GM06990 (cell line): ENCODE measurements at places on chromosomes 7 and 10.
A peak's percentile ranks its signal among the peaks of the same experiment; 100 is the strongest.

DNA sequence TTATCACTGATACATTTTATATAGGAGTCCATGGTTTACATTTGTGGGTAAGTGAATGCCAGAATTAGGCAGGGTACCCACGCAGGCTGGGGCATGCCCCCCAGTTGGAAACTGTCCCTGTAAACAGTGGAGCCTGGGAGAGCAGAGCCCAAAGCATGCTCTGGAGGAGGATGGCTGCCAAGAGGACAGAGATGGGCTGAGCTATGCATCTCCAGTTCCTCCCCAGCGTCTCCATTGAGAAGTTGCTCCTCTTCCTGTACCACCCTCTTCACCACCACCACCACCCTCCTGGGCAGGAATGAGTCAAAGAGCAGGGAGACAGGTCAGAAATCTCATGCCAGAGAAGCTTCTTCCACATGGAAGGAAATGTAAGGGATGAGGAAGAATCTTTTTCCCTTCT is 67.7 kb upstream of the KMT2E start:
- no peak for DNase-seq

GRCh38 chr7:72493850-72494661 is 81.9 kb upstream of the CALN1 start:
- peak; percentile 48 for DNase-seq

- DNase-seq = no peak
These were observed 615.0 kb downstream of the PHTF2 start for GRCh38 chr7:78413568-78413967.

DNA sequence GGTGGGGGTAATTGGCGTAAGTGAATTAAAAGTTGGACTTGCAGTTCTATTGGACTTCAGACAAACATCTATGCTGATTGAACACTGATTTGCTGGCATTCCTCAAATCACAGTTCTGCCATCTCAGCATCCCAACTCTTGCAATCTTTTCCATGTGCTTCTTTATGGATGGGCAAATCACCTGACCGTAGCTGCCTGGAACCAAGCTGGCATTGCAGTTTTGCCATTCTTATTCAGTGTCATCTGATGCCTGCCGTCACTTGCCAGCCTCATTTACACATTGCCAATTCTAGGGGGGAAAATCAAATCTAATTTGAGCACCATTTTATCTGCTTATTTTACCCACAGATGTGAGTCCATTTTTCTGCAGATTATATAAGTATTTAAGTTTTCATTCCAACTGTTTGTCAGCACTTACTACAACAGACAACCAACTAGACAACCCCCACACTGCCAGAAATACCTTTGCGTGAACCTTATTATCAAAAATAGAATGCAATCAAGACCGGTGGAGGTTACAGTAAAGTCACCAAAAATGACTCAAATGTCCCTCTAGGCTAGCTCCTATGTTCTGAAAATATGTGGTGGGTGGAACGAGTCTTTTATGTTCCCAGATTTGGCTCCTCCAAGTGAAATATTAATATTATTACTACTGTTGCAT is 172.3 kb upstream of the CTBP2 start:
- no peak for DNase-seq

GRCh38 chr10:86098187-86098881 is 268.3 kb downstream of the GRID1 start:
- DNase-seq = no peak

- DNase-seq = no peak
These were observed 10.0 kb upstream of the PRPS1L1 start for GRCh38 chr7:18037609-18038008.

- DNase-seq = no peak
These were observed 168.7 kb upstream of the LYZL1 start for GRCh38 chr10:29120216-29120615.

- DNase-seq = no peak
These were observed 121.8 kb downstream of the KMT2C start for GRCh38 chr7:152313831-152314604.

GRCh38 chr7:1290026-1290678 is 57.5 kb downstream of the UNCX start:
- DNase-seq = peak; percentile 29

- no peak for DNase-seq
These were observed 543.5 kb upstream of the ADARB2 start for GRCh38 chr10:2280713-2281300.

DNA sequence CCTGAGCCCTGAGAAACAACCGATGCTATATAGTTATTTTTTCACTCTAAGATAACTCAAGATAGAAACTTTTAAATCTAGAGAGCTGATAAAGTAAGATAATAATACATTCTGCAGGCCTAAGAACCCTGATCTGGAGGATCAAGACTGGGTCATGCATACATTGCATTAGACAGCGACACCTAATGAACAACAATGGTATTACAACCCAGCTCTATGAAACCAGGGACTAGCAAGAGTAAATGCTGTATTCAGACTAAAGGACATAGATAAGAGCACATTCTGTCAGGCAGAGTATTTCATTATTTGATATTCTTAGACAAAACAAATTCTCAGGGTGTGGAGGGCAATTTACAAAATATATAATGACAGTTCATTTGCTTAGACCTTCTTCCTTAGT is 148.6 kb downstream of the GRK5 start:
- no peak for DNase-seq

- no peak for DNase-seq
These were observed 9.6 kb downstream of the MAFK start for GRCh38 chr7:1539882-1540775.

GRCh38 chr7:39313974-39314373 is 252.2 kb upstream of the YAE1 start:
- DNase-seq = no peak

DNA sequence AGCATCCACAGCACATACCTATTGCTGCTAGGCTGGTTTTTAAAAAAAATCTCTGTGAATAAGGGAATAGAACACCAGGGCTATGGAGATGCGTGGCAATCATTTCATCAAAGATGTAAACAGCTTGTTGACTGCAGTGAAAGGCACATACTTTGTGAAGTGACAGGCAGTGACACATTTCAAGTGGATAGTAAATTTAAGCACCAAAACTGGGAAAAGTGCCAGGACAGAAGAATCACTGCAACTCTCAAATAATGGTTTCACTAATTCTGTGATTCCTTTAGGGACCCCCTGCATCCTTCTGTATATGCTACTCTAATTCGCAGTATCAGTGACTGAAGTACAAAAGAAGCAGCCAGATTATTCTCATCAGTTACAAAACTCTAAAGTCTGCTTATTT is 145.2 kb upstream of the KLF14 start:
- DNase-seq = no peak

- DNase-seq = no peak
These were observed 61.4 kb upstream of the ASAH2 start for GRCh38 chr10:50312464-50313437.

- DNase-seq = no peak
These were observed 67.2 kb downstream of the RBM20 start for GRCh38 chr10:110711382-110711781.

- no peak for DNase-seq
These were observed 5.9 kb upstream of the PWWP2B start for GRCh38 chr10:132390921-132391675.

- no peak for DNase-seq
These were observed 278.7 kb downstream of the SDK1 start for GRCh38 chr7:3579638-3580219.

DNA sequence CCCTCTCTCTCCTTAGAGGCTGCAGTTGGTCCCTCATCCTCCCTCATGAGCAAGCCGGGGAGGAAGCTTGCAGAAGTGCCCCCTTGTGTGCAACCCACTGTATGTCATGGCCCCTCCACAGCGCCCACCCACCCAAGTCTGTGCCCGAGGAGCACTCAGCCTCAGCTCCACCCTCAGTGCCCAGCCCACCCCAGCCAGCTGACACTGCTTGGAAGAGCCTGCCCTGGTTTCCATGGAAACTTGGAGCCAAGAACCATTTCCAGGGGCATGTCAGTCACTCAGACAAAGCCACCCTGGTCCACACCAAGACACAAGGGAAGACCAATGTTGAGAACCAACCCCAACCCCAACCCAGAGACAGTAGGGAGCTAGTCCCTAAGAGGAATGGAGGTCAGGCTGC is 79.5 kb downstream of the PAX2 start:
- DNase-seq = no peak

DNA sequence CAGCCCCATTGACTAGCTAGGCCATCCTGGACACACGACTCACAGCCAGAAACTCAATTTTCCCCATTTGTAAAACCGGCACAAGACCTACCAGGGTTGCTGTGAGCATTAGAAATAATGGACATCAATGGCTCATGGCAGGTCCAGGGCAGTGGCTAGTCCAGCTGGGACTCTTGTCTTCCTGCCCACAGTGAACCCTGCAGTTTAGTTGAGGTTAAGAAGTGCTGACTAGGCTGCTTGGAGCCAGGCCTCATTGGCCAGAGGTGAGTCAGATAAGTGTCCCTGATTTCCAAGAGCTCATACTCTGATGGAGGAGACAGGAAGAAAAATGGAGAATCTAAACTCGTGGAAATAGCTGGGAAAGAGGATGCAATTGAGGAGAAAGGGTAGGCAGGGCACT is 123.4 kb upstream of the ZNF92 start:
- DNase-seq = no peak

DNA sequence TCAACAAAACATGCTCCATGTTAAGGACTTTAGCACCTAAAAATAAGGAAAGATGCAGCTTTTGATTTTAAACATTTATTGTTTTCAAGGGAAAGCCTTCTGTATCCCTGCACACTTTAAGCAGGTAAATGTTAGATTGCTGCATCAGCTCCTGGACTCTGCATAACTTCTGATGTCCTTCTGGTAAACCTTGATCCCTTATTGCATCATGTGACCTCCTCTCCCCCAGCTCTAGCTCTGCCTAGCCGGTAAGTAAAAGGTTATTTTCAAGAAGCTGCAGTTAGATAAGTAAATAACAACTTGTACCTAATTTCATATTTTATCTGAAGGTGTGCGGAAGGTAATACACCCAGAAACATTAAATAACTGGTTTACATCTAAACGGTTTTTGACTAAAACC is 37.5 kb downstream of the PDK4 start:
- DNase-seq = no peak

DNA sequence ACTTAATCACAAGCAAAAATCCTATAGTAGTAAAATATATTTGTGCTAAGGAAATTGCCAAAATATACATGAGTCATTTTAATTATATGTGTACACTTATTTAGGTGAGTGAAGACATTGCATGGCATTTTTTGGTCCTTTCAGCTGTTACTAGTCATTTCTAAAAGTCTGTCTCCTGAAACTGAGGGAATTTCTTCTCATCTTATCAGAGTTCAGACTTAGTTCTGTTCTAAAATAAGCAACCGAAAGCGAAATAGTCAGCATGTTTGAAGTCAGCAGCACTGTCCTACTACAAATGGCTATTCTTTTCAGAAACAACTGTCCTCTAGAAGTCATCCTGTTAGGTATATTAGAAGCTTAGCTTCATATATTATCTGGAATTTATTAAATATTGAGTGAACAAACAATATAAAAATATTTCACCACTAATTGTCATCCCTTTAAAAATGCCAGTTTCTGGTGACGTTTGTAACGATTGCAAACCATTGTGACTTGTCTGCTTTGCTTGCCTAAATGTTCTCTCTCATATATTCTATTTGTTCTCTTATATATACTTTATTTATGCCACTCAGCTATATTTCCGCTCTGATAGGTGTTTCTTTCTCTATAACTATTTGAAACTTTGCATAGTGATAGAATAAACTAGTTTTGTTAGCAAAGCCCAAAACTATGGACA is 227.4 kb upstream of the KAT6B start:
- DNase-seq = peak; percentile 54

GRCh38 chr7:44665531-44666213 is 59.2 kb downstream of the OGDH start:
- no peak for DNase-seq

DNA sequence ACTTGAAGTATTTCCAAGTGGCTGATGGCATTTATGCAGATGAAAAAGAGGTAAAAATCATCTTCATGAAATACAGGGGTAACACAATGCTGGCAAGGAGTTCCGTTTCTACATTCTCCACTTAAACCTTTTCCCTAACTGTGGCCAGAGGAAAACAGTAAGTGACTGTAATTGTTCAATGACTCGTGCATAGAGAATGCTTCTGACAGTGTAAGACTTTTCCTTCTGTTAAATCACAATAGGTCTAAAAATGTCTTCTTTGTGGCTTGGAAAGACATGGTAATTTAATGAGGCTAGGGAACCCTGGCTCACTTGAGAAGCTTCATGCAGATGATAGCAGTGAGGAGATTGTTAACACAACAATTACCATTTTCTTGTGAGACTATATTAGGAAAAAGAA is 50.3 kb upstream of the RSU1 start:
- DNase-seq = no peak

DNA sequence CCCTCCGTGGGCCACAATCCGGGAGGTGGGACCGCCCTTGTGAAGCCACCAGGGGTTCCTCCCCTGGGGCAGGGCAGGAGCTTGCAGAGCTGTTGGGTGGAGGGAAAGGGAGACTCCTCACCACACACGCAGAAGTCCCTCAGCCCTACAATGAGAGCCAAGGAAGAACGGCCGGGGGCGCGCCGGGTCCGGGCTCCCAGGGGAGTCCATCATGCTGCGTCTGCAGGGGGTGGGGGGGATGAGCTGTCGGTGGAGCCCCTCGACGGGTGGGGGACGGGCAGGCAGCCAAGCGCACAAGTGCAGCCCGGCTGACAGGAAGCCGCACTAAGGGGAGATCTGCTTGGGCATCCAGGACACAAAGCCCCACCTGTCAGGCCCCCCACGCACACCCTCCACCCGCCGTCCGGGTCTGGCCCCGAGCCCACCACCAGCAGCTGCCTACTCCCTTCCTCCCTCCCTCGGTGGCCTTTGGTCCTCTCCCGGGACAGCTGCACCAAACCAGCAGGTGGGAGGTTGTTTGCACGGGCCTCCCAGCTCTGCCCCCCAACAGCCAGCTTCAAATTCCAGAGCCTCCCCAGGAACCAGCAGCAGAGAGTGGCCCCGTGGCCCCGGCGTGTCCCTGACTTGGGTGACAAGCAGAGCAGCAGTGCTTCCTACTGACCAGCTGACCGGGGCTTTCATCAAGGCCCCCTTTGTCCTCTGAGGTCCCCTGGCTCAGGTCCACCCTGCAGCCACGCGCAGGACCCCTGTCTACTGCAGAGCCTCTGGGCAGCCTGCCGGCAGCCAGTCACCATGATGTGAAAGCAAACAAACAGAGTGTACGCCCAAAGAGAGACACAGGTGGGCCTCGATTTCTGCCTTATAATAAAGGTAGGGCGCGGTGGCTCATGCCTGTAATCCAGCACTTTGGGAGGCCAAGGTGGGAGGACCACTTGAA is 50.3 kb downstream of the HIP1 start:
- peak; percentile 60 for DNase-seq

- DNase-seq = no peak
These were observed 87.3 kb upstream of the CSTF2T start for GRCh38 chr10:51786684-51787035.

DNA sequence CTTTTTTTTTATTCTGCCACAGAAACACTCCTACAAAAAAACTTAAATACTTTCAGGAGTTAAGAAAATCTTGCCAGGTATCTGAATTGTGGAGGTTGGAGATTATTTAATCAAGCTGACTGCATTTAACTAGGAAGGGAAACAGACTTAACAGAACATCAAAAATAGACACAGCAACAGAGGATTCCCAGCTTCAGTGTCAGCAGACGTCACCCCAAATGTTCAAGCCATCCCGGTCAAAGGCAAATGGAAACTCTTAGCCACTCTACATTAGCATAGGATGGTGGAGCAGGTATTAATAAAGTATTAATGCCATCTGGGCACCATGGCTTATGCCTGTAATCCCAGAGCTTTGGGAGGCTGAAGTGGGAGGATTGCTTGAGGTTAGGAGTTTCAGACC is 139.7 kb upstream of the SVIL start:
- DNase-seq = no peak
